ENCODE measurements at places on chromosomes 2 and 18.

GRCh38 chr18:61596296-61596695, 263.1 kb downstream of the CDH20 start:
- no peak overlapping the region for H3K4me3 ChIP-seq
- DNase-seq: no peak
- no peaks in the 10 kb centered on the region for H3K27me3 ChIP-seq
- no peaks in the 10 kb centered on the region for H3K36me3 ChIP-seq
- no peak overlapping the region for H3K27ac ChIP-seq

- DNase-seq: no peak
- H3K4me1 ChIP-seq: peaks cover 57% of the 10 kb centered on the region
- no peaks in the 10 kb centered on the region for H3K27me3 ChIP-seq
- H3K27ac ChIP-seq: no peak overlapping the region
Observed at GRCh38 chr2:172457536-172457935, 30.1 kb downstream of the ITGA6 start.

GRCh38 chr18:24060644-24061043, 46.1 kb downstream of the TTC39C start:
- no peak for DNase-seq
- peaks cover 18% of the 10 kb centered on the region for H3K4me1 ChIP-seq
- H3K27me3 ChIP-seq: no peaks in the 10 kb centered on the region
- no peak overlapping the region for H3K27ac ChIP-seq

GRCh38 chr2:108910541-108911396, 78.3 kb downstream of the EDAR start:
- no peaks in the 10 kb centered on the region for H3K27me3 ChIP-seq
- H3K4me3 ChIP-seq: no peak overlapping the region
- no peaks in the 10 kb centered on the region for H3K36me3 ChIP-seq
- H3K27ac ChIP-seq: no peak overlapping the region

- H3K27me3 ChIP-seq: no peaks in the 10 kb centered on the region
- H3K36me3 ChIP-seq: no peaks in the 10 kb centered on the region
- DNase-seq: no peak
- no peak overlapping the region for H3K27ac ChIP-seq
- H3K4me3 ChIP-seq: peak overlapping the region; percentile 99
Observed at GRCh38 chr2:73072129-73072395, 550 bp upstream of the SFXN5 start.

DNA sequence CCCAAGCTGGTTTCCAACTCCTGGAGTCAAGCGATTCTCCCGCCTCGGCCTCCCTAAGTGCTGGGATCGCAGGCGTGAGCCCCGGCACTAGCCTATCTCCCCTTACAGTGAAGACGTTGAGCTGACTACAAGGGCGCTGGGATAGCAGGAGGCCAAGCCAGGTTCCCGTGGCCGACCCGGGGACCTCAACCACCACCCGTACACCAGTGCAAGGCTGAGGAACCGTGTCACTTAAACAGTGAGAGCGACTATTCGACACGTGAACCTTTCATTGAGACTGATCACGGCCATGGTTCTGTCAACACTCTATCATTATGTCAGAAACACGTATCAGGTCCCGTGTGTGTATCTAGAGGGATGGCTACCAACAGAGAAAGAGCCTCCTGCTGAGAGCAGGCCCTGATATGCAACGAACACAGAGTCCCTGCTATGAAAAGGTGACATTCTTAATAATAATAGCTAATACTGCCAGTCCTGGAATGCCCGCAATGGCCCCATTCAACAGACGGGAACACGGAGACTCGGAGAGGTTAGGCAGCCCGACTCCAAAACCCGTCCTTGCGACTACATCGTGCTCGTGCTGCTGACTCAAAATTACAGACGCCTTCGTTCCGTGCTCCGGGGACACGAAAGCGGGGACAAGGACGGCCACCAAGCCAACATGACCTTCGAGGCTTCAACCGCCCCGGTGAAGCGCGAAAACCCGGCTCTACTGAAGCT, 833 bp downstream of the AFG3L2 start:
- DNase-seq: no peak
- peak overlapping the region; percentile 93 for H3K27ac ChIP-seq
- no peaks in the 10 kb centered on the region for H3K27me3 ChIP-seq

DNA sequence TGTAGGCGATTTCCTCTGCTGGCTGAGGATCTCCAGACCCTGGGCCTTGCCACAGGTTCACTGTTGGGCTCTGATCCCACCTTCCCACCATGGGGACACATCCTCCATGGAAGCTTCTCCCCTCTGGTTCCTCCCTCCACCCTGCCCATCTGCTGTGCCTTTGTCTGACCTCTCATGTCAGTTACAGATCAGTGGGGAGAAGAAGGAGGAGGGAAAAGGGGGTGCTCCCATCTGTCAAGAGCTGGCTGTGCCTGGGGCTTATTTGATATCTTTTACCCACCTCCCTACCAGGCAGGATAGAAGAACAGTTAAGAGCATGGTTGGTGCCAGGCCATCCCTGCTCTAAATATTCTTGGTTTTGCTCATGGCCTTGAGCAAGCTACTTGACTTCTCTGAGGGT, 12.3 kb upstream of the DNAJB2 start:
- no peaks in the 10 kb centered on the region for H3K36me3 ChIP-seq
- no peaks in the 10 kb centered on the region for H3K4me1 ChIP-seq
- no peaks in the 10 kb centered on the region for H3K27me3 ChIP-seq
- H3K27ac ChIP-seq: no peak overlapping the region
- no peak for DNase-seq
